ENCODE measurements at places on chromosomes 6 and 20.

DNA sequence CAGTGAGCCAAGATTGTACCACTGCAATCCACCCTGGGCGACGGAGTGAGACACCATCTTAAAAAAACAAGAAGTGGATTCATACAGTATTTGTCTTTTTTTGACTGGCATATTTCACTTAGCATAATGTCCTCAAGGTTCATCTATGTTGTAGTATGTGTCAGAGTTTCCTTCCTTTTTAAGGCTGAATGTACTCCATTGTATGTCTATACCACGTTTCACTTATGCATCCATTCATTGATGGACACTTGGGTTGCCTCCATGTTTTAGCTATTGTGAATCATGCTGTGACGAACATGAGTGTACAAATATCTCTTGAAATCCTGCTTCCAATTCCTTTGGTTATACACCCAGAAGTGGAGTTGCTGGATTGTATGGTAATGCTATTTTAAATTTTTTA is 28.9 kb upstream of the FAM83D start:
- DNase-seq: no peak

DNA sequence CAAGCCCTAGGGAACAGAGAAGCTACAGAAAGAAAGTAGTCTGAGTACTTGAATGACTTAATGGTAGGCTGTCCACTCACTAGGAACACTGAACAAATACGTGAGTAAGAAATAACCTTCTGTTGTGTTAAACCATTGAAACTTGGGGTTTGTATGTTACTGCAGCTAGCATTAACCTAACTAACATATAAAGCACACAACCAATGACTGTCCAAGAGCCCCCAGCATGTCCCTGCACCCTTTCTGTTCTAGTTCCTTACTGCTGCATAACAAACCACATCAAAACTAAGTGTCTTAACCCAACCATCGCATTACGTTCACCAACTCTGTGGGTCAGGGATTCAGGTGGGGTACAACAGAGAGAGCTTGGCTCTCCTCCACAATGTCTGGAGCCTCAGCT is 10.5 kb upstream of the RNF8 start:
- no peak for DNase-seq

DNA sequence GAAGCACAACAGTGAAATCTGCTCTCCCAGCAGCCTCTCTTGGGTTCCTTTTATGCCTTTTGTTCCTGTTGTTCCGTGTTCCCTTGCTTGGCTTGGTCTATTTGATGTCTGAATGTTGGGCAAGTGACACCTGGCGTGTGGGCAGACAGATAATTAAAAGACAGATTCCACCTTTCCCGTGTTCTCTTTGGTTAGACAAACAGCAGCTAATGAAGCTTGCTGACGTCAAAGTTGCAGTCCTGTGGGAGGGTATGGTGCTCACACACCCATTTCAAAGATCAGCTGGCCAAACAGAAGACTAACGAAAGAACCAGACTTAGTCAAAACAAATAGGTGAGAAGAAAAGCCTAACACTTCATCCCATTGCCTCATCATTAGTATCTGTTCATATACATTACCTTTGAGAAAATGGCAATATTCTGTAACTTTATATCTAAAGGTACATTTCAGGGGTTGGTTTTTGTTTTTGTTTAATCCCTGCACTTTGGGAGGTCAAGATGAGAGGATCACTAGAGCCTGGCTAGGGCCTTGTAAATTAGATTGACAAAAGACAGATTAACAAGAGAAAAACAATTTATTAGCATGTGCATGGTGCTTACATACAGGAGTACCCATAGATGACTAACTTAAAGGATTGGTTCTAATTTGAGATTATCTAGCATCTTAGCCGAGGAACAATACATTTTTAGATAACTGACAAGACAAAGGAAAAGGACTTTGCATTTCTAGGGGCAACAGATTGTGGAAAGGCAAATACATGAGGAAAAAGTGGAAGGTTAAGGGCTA is 48.9 kb upstream of the TNFRSF21 start:
- no peak for DNase-seq

GRCh38 chr6:159833556-159833955 is 33.5 kb downstream of the PNLDC1 start:
- no peak for DNase-seq

- DNase-seq: no peak
These were observed 49.5 kb downstream of the TOX2 start for GRCh38 chr20:43963872-43964791.

- no peak for DNase-seq
These were observed 168.6 kb upstream of the AFDN start for GRCh38 chr6:167658106-167658505.

DNA sequence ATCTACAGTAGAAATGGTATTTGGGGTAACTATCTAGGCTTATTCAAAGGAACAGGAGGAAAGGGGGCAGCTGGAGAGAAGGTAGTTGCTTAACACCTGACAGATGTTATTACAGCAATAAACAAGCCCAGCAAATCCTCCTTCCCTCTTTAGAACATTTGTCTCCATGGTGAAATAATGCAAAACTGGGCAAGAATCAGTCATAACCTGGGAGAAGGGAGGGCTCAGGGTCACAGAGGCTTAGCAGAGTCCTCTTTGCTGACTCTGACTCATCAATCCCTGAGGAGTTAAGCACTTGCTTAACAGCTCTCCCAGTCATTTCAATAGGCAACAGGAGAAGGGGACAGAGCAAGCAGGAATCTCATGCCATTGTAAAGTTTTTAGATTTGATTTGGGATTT is 230.3 kb downstream of the IBTK start:
- DNase-seq: no peak

- DNase-seq: no peak
These were observed 90.9 kb downstream of the SCAF8 start for GRCh38 chr6:154824076-154824475.

- no peak for DNase-seq
These were observed 717.3 kb downstream of the EPM2A start for GRCh38 chr6:145018027-145018426.

GRCh38 chr6:153602401-153602800 is 436.6 kb upstream of the OPRM1 start:
- no peak for DNase-seq

DNA sequence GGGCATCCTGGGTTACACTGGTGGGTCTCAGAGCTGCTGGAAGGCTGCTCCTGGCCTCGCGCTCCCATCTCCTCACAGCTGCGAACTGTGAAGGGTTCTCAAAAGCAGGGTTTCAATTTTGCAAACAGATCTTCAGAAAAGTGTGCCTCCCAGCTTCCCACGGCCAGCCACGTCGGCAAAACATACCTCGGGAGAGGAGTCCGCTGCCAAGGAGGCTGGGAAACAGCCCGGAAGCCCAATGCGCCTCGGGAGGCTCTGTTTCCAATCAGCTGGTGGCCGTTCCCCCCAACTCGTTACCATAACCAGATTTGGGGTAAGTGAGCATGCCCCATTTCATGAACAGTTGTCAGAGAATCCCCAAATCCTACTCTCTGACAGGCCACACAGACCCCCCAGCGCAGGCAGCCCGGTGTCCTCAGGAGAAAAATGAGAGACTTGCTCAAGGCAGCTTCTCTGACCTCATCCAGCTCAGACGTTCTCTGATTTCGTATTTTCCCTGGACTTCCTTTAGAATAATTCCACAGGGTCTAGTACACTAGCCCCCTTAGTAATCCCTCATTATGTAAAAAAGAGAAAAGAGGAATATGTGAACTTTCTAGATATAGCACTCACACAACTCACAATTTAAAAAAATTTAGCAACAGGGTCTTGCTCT is 98.4 kb downstream of the SNX5 start:
- no peak for DNase-seq

DNA sequence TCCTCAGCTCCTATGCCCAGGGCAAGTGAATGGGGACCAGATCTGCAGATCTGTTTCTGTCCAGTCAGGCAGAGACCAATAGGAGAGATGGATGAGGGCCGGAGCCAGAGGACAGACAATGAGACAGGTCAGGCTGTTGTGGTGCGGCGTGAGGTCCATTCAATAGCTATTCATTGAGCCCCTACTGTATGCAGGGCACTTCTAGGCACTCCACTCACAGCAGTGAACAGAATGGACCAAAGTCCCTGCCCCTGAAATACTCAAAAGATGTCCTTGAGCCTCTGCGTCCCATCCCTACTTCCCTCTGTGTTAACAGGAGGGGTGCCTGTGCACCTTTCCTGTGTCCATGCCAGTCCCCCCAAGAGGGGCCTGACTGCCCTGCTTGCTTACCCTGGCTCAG is 8.5 kb upstream of the TULP1 start:
- DNase-seq: no peak

- DNase-seq: no peak
These were observed 66.8 kb upstream of the CBLN4 start for GRCh38 chr20:56072165-56072564.

Measured in activated naive CD8-positive, alpha-beta T cell treated with anti-CD3 and anti-CD28 coated beads, Interleukin-2, amount 50 U/mL, for 16 hours (primary cell).